ENCODE measurements at places on chromosomes 1 and 21.

DNA sequence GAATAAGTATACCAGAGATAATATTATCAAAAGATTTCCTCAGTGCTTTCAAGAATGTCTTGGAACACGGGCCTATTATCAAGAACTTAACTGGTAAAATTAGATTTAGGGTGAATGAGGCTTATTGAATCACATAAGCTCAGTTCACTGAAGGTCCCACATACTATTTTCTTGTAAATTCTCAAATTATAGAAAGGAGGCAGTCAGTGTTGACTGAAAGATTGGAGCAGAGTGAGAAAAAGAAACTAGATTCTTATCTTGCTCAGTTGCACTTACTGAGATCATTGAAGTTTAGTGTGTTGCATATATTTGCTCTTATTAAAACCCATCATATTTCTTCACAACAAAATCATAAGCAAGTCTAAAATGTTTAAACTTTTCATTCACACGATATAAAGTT is 3.9 kb upstream of the RGS1 start:
- no peak for DNase-seq

DNA sequence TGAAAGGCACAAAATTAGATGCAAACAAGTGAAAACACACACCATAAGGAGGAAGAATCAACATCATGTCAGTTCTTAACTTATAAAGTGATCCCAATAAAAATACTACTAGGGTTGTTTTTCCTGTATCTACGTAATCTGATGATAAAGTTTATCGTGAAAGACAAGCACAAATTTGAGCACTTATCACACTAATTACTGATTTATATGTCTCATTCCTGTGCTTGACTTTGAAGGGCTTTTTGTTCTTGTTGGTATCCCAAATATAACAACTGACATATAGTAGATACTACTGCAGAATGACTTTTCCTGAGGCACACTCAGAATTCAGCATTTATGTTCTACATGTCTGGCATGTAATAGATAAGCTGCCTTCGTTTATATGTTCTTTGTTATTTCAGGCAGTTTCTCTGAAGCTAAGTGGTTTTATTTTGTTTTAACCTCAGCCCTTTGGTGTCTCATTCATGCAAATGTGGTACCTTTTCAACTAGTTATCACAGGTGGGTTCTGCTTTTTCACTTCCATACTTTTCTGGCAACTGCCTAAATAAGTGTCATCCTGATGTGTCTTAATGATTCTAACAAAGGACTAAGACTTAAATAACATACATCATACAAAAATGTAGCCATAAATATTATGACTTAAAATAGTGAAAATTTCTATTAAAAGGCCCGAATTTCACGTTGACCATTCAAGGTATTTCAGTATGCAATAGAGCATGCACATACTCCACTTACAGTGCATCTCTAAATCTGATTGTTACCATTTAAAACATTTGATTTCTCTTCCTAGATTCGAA is 73.2 kb downstream of the LRRC8C start:
- DNase-seq, result no peak

DNA sequence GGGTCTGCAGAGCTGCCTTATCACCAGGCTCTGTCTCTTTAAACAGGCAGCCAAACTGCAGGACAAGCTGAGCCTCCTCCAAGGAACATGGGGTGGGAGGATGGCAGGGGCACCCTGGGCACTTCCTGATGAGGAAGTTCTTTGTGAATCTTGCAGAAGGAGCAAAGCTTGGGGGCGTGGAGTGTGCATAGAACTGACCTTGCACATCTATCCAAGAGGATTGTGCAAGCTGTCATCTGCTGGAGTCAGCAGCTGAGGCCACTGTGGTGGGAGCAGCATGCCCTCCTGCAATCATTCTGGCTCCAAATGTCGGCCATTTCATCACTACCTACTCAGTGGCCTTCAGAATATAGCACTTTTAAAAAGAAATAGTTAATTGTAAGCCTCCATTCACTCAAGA is 182.2 kb downstream of the AJAP1 start:
- no peak for DNase-seq

DNA sequence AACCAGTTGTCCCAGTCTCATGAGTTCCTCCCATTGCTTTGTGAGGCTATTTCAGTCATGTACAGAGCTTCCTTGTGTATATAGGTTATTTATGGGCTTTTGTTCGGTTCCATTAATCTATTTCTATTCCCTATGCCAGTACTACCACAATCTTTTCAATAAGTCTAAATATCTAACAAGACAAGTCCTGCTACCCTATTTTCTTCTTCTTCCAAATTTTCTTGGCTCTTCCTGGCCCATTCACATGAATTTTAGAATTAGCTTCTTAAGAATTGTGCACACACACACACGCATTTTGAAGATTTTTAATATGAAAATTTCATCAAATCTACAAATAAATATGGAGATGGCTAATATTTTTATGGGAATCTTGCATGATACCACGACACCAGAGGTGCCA is 33.8 kb upstream of the ATF3 start:
- DNase-seq, result no peak

DNA sequence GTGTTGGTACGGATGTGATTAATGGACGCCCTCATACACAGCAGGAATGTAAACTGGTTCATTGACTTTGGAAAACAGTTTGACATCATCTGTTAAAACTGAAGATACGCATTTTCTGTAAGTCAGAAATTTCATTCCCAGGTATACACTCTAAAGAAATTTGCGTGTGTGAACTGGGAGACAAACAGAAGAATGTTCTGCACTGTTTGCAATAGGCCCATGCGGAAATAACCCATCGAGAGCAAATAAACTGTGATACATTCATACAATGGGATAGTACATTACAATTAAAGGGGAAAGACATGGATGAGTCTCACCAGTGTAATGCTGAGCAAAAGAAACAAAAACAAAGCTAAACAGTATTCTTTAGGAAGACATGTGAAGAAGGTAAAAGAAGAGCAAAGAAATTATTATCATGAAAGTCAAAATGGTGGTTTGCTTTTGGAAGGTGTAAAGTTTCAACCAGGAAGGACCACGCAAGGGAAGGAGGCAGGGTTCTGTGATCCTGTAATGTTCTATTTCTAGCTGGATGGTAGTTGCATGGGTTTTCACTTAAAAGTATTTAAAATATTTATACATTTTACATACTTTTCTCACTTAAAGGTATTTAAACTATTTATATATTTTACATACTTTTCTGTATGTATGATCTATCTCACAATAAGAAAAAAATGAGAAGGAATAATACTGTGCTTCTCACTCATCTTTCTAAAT is 30.3 kb downstream of the INTS7 start:
- DNase-seq, result no peak

GRCh38 chr1:36561361-36561724 is 78.6 kb upstream of the CSF3R start:
- no peak for DNase-seq
